Sigmoid colon (tissue), 7 donors: ENCODE measurements at places on chromosomes 2 and 18.

DNA sequence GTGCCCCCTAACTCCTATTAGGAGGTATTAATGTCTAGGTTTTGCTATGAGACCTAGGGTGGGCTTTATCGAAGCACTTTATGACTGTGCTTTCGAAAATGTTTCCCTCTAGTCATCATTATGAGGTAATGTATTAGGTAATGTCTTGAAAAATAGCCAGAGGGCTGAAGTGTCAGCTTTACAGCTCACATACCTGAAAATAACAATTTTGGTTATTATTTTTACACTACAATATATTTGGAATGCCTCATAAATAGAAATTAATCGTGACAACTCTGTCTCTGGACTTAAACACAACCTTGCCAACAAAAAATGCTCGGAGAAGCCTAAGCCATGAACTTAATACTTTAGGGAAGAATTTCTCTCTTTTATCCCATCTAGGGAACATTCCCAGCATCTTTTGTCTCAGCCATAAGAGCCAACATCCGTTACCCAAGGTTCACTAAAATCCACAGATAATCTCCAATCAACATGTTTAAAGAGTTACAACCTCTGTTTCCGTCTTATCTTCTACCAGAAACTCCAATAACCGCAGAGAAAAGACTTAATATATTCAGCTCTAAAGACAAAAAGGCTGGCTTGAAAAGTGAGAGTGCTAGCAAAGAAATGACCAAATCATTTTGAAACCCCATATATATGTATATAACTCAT is 130.9 kb upstream of the RND3 start:
- DNase-seq, result no peak

DNA sequence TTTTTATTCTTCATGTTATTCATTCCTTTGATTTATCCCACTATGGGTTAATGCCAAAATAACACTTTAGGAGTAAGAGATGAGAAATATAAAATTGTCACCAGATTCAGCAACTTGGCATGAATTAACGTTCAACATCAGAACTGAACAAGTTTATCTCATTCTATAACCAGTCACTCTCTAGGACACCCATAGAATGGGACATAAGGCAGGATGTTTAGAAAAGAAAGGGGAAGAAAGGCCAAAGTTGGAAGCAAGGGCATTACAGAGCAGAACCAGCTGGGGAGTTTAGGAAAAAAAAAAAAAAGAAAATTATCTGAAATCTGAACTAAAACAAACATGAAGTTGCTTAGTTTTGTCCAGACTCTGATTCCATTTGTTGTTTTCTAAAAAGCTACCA is 211.0 kb downstream of the PMAIP1 start:
- DNase-seq, result no peak

- no peak for DNase-seq
Measured at GRCh38 chr2:178715366-178715765, 91.9 kb downstream of the TTN start.

GRCh38 chr18:68402784-68403183 is 312.1 kb downstream of the TMX3 start:
- no peak for DNase-seq

DNA sequence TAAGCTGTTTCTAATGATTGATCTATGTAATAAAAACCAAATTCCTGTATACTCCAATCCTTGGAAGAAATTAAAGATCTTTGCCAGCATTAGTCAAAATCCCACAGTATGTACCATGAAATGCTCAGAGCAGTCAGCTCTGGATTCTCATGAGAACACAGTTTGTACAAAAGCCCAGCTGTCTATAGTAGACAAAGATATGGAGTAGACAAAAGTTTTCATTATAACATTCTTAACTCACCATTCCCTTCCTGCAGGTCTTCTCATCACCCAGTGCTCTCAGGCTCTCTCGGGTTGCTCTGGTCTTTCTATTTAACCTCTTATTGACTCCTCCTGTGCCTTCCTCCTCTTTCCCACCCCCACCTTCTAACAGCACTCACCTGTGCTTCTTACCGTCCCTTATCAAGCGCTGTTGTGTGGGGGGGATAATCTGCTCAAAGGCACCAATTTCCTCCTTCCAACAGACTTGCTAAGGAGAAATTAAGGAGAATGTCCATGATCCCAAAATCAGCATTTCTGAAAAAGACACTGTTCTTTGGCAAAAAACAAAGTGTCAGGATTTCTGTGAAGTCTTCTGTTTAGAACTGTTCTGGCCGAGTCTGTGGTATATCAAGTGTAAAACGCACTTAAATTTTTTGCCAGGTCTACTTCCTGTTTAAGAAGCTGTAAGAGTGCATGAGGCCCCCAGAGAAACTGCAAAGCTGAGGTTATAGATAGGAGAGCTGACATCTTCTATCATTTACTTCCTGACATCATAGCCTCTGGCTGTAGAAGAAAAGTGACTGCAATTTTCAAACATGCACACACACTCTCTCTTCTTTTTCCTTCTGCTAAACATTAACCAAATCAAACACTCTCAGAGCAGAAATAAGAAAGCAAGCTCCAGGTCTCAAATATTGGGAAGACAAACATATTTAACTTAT is 144.1 kb downstream of the EVA1A start:
- no peak for DNase-seq

DNA sequence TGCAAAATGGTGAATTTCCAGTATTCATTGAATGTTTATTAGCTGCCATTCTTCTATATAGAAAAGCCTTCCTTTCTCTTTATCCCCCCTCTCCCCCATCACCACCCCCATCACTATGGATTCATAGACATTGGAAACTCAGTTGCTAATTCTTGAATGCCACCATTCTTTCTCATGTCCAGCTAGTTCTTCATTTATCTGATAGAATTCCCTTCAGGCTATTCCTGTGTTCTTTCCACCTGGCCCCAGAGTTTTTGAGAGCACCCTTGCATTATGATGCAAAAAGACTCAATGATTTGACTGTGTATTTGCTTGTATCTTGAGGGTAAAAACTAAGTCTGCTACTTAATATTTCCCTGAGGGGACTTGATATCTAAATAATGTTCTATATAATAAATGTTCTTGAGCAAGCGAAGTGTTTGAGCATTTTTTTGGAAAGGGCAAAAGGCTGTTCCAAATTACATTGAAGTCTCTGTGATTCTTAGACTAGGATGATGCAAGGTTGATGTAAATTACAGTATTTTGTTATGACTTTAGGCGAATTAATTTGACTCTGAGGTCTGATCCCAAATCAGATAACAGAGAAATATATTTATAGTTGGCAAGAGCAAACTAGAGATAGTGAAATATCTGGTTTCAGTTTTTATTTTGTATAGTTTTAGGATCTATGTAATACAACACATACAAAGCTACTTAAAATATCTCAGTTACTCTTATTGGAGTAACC is 18.8 kb upstream of the SOS1 start:
- DNase-seq, result no peak

GRCh38 chr2:121803503-121803902 is 48.1 kb downstream of the TSN start:
- no peak for DNase-seq

GRCh38 chr2:63588385-63589147 is at the start of the genes MDH1 and WDPCP:
Gene MDH1 (plus strand): TSS chr2:63588963. CDS start chr2:63589044, 81 bp downstream.
Gene WDPCP (minus strand): TSS chr2:63588477. CDS start chr2:63588271, 206 bp downstream.
- DNase-seq, result peak; percentile 97
